ENCODE measurements at places on chromosomes 2 and 18. TPM values are rescaled to one million over a fixed set of nuclear protein-coding genes. Genes with fewer than 3 reads are reported as not detected.

The SLC9A2 gene
- polyA plus RNA-seq = 1.9 TPM

The HMSD gene
- not detected for polyA plus RNA-seq

The OTOF gene
- 19.0 TPM for polyA plus RNA-seq

The CENPA gene
- polyA plus RNA-seq = 5.0 TPM

The DYSF gene
- polyA plus RNA-seq = 135 TPM

The NAT8 gene
- not detected for polyA plus RNA-seq

The PARD6G gene
- 5.2 TPM for polyA plus RNA-seq

The COMMD1 gene
- 51.9 TPM for polyA plus RNA-seq

The MARCHF7 gene
- 133 TPM for polyA plus RNA-seq

The CFAP221 gene
- polyA plus RNA-seq = not detected

The TUBB8B gene
- polyA plus RNA-seq = not detected

The ABCG5 gene
- polyA plus RNA-seq = 0.05 TPM

The RFTN2 gene
- 17.6 TPM for polyA plus RNA-seq

The CRACDL gene
- 2.3 TPM for polyA plus RNA-seq

The C2orf15 gene
- polyA plus RNA-seq = 1.1 TPM

The FLACC1 gene
- polyA plus RNA-seq = 3.8 TPM

The TDRD15 gene
- polyA plus RNA-seq = not detected

The RAB17 gene
- 1.7 TPM for polyA plus RNA-seq

The GALR1 gene
- 0.03 TPM for polyA plus RNA-seq

The ADD2 gene
- 2.3 TPM for polyA plus RNA-seq

The IL37 gene
- polyA plus RNA-seq = not detected

The DGUOK gene
- polyA plus RNA-seq = 33.8 TPM

The WNT10A gene
- 0.08 TPM for polyA plus RNA-seq

The SAP130 gene
- polyA plus RNA-seq = 14.8 TPM

The NOSTRIN gene
- 8.5 TPM for polyA plus RNA-seq

The REG1A gene
- polyA plus RNA-seq = not detected

The CIB4 gene
- polyA plus RNA-seq = not detected

The MAPK4 gene
- 11.3 TPM for polyA plus RNA-seq

The NHEJ1 gene
- polyA plus RNA-seq = 15.1 TPM

The INPP5D gene
- 7.3 TPM for polyA plus RNA-seq

The AFF3 gene
- 4.0 TPM for polyA plus RNA-seq

The GCG gene
- polyA plus RNA-seq = 15.1 TPM

The MSTN gene
- 46.0 TPM for polyA plus RNA-seq

The SH3RF3 gene
- polyA plus RNA-seq = 5.2 TPM

Data from muscle of arm (tissue), 14 donors.